NCI-H1436 treated with DMSO at 0.1 percent for 48 hours (cell line): ENCODE measurements at places on chromosomes 16 and 17.
A peak's percentile ranks its signal among the peaks of the same experiment; 100 is the strongest.

DNA sequence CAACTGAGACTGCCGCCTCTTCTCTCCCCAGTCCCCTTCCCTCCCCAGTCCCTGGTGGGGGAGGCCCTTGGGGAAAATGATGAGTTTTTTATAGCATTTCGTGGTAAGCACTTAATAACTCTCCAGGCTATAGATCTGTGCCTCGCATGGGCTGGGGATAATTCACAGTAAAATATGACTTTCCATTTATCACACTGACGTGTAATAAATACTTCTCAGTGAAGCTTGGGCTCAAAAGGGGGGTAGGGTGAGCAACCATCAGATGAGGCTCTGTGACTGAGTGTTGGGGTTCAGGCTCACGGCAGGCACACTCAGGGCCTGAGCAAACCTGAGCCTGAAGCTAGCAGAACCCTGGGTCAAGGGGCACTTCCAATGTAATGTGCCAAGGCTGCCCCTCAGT lies 101.6 kb downstream of the CCT6B start:
- DNase-seq, result no peak

DNA sequence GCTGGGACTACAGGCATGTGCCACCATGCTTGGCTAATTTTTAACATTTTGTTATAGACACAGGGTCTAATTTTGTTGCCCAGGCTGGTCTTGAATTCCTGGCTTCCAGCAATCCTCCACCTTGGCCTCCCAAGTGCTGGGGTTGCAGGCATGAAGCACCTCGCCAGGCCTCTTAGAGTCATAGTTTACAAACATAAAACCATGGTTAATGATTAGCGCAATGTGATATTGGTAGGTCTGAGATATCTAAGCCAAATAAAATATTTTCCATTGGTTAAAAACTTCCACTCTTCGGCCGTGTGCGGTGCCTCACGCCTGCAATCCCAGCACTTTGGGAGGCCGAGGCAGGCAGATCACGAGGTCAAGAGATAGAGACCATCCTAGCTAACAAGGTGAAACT lies 16.6 kb downstream of the TXNDC11 start:
- no peak for DNase-seq

- no peak for DNase-seq
Observed at GRCh38 chr17:1493291-1493980, 950 bp upstream of the MYO1C start.

DNA sequence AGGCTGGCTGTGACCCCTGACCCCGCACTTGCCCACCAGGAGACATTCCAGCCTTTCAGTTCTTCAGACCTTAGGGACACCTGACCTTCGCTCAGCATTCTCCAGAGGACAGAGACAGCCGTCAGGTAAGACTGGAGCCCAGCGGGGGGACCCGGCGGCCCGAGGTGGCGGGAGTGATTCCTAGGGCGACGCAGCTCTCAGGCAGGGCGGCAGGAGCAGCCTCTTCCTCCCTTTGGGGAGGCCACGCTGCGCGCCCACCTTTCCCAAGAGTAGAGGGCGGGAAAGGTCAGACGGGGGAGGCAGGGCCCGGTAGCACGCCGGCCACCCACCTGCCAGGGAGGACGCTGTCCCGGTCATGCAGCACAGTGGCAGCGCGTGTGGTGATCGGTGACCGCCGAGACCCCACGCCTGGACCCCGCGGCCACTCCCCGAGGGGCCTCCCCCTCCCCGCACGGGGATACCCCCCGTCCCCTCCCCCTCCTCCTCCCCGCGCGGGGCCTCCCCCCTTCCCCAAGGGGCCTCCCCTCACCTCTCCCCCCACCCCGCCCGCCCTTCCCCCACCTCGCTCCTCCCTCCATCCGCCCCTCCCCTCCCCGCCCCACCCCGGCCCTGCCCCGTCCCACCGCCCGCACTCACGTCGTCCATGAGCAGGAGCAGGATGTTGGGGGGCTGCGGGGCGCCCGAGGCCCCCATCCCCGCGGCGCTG lies 472 bp downstream of the GALNS start:
- DNase-seq, result no peak

GRCh38 chr17:59154292-59154720 lies 680 bp downstream of the SKA2 start:
- DNase-seq, result no peak

- DNase-seq, result peak; percentile 86
Observed at GRCh38 chr17:72512649-72513556, 392.1 kb downstream of the SOX9 start.

DNA sequence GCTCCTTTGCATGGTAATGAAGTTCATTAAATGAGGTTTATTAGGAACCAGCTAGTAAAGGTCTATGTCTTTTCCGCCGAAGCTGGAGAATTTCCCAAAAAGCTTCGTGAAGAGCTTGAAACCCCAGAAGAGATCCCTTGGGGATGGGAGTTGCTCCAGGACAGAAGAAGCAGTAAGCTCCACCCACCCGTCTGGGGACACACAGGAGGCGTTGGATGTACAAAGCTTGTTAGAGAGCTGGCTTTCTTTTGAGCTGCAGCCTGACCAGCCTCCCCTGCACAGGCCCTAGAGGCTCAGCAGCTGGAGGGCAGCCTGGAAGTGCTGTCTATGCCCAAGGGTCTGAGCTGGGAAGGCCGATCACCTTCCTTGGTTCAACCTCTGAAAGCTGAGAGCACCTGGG lies 147.4 kb upstream of the SDK2 start:
- peak; percentile 35 for DNase-seq

DNA sequence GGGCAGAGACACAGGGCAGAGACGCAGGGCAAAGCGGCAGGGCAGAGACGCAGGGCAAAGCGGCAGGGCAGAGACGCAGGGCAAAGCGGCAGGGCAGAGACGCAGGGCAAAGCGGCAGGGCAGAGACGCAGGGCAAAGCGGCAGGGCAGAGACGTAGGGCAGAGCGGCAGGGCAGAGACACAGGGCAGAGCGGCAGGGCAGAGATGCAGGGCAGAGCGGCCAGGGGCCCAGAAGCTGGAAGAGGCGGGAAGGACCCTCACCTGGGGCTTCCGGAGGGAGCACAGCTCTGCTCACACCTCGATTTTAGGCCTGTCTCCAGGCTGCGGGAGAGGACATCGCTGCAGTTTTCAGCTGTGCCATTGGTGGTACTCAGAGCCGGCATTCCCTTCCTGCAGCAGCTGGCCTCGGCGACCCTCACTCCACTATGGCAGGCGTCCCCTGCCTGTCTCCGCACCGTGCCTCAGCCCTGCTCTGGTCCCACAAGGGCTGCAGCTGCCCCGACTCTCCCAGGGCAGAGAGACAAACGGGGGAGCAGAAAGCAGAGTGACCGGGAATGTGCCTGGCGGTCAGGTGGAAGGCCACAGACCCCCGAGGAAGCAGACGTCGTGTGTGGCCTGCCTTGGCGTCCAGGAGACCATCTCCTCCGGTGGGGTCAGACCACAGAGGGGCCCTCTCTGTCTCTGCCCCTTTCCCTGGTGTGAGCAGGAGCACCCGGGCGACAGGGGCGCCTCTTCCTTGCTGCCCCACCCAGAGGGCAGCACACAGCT lies 29.9 kb downstream of the SOX8 start:
- no peak for DNase-seq

- no peak for DNase-seq
Observed at GRCh38 chr16:56288019-56288418, 96.7 kb downstream of the GNAO1 start.

DNA sequence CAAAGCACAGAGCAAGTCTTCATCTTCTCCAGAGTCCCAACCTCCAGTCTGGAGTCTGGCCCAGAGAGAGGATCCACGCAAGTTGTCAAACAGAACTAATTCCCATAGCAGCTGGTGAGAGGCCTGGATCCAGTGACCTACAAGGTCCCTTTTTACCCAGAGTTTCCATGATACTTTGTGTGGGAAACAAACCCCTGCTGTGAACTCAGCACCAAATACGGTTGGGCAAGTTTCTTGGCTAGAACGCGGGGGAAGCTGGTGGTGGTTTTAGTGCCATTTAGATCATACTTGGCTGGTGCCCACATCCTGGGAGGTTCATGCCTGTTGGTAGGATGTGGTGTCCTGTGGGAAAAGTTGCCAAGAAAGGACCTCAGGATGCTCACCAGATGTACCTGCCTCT lies 18.1 kb downstream of the TMC7 start:
- no peak for DNase-seq

- DNase-seq, result no peak
Observed at GRCh38 chr17:64687961-64688360, 25.9 kb upstream of the SMURF2 start.

DNA sequence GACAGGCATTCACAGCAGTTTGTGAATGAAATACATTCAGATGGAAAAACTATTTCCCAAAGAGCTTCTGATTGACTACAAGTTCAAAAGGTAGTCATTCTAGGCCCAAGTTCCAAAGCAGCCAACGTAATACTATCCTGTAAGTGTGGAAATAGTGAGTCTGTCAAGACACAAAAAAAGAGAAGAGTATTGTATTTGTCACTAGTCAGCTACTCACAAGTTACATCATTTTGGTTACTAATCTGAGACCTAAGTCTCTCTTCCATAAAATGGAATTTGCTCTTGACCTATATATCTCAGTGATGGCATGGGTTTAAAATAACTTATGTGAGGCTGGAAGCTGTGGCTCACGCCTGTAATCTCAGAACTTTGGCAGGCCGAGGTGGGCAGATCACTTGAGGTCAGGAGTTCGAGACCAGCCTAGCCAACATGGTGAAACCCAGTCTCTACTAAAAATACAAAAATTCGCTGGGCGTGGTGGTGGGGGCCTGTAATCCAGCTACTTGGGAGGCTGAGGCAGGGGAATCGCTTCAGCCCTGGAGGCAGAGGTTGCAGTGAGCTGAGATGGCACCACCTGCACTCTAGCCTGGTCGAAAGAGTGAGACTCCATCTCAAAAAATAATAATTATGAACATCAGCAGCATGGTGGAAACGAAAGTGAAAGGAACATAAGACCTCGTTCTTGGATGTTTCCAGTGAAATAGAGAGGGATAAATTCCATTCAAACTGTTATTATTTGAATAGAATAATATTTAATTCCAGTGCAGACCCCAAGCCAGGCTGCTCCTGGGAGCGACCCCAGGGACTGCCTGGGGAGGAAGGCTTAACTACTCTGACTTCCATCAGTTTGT lies 2.9 kb downstream of the CMC2 start:
- DNase-seq, result no peak

DNA sequence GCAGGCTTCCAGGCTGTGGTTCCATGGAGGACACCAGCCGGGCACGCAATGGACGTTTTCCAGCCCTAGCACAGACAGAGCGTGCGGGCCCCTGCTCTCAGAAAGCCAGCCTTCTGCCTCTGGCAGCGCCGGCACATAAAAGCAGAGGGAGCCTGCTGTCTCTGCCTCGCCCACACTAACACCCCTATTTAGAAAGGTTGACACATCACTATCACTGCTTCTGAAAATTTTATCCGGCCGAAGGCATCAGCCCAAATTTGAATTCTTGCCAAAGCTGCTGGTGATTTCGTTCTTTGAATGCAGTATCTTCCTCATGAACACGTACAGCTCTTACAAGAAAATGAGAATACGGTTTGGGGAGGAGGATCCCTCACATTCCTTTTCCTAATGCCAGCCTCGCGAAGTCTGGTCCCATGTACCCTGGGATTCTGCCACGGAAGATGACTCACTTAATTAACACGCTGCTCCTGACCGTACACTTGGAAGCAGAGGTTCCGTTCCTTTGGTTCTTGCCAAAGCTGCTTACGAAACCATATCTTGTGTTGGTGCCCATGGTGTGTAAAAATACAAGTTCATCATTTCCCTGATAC lies 1.3 kb upstream of the RAB11FIP3 start:
- no peak for DNase-seq

GRCh38 chr17:58615768-58616659 lies 75.8 kb downstream of the TEX14 start:
- no peak for DNase-seq

GRCh38 chr17:45114117-45114932 lies 18.0 kb downstream of the PLCD3 start:
- DNase-seq, result no peak

- peak; percentile 42 for DNase-seq
Observed at GRCh38 chr16:85231959-85232358, 119.7 kb upstream of the CIBAR2 start.

DNA sequence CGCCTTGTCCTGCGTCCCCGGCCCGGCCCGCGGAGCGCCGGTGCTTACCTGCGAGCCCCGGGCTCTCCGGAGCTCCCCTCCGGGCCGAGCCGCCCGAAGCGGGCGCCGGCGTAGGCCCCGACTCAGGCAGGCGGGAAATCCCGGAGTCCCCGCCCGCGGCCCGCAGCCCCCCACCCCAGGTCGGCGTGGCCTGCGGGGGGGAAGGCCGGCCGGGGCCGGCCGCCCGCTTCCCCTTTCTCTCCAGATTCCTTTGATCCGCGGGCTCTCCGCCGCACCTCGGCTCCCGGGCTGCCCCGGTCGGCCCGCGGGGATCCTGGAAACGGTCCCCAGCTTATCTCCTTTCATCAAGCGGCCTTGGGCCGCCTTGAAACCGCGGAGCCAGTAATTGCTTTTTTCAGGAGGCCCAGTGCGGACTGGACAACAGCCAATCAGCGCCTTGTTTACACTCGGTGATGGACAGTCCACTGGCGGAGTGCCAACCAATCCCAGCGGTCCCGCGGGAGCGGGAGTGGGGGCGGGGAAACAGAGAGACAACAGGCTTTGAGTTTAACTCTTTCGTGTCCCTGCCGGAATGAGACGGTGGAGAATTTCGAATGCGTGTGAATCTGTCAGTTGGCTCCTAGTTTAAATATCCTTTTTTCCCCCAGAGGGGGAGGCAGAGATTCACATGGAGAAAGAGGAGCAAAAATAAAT lies 1.4 kb upstream of the BAHCC1 start:
- peak; percentile 98 for DNase-seq

- DNase-seq, result no peak
Observed at GRCh38 chr17:901191-901950, 78.2 kb downstream of the NXN start.

DNA sequence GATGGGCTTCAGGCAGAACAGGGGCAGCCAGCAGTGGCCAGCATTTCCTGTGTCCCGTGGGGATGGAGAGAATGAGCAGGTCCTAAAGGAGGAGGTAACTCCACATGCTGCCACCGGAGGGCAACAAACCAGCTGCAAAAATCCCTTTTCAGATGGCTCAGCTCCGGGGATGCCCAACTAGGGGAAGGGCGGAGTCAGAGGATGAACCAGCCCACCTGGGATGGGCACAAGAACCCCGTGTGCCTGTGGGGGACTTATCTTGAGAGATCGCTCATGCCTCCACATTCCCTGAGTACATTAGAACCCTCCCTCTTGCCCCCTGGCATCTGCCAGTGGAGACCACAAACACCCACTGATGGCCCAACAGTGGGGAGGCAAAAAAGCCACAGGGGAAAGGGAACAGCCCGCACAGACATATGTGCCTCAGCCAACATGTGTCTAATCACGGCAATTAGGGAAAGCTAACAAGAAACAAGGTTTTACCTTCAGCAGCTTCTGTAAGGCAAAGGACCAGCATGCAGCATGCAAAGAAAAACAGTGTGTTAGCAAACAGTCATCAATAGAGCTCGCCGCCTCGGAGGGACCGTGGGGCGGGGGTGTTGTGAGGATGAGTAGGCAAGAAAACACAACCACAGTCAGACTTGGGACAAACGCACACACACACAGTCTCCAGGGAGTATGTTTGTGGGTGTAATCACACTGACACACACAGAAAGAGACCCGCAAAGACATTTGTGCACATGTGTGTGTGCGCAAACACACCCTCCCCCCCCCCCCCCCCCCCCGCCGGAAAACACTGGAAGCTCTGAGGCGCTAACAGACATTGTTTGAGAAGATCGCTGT lies 64.0 kb downstream of the MYO18A start:
- DNase-seq, result peak; percentile 37
